ENCODE measurements at places on chromosomes 11 and 22.

DNA sequence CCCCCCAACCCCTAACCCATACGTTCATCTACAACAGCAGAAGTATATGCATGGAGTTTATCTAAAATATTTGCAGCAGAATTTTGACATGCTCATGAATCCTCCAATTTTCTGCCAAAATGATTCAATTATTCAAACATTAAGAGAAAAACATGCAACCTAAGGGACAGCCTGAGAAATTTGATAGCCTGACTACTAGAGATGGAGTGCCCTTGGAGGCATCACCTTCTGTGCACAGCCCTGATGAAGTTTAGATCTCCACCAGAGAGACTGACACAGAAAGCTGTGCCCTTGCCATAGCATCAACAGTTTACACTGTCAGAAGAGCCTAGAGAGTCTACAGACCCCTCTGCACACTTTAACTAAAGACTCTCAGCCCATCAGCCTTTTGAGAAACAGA is 217.7 kb downstream of the LUZP2 start:
- DNase-seq: no peak

DNA sequence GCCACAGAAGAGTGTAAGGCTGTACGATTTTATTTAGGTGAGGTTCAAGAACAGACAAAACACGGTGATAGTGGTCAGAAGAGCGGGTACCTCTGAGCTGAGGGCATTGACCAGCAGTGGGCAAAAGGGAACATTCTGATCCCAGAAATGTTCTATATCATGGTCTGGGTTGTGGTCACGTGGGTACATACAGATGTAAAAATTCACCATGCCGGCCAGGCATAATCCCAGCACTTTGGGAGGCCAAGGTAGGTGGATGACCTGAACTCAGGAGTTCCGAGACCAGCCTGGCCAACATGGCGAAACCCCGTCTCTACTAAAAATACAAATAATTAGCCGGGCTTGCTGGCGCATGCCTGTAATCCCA is 31.1 kb upstream of the GCAT start:
- no peak for DNase-seq

GRCh38 chr11:94581926-94582325 is 14.8 kb downstream of the PIWIL4 start:
- DNase-seq: no peak

- no peak for DNase-seq
Measured at GRCh38 chr22:46661221-46661851, 41.1 kb downstream of the GRAMD4 start.

GRCh38 chr22:27867085-27867952 is 51.7 kb downstream of the PITPNB start:
- no peak for DNase-seq

DNA sequence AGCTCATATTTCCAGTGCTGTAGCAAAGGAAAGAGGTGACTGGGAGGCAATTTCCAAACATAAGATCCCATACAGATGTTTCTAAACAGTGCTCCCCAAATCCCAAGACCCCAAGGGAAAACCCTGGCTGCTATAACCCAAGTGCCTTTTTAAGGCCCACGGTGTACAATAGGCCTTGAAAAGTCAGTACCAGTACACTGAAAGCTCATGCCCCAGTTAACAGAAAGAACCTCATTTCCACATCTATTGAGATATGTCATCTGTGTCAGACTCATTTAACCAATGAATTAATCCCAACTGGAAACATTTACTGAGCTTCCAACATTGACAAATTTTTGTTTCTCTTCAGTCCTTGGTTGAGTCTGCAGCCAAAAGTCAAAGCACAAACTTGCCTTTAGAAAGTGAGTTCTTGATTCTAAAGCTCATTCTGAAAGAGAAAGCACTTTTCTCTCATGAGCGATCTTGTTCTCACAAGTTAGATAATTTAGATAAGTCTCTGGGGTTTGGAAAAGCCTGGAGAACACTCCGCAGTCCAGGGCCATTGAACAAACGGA is 239.8 kb upstream of the ARHGAP20 start:
- no peak for DNase-seq
